Vein endothelial cell (primary cell): ENCODE measurements at places on chromosomes 1 and 21. TPM values are rescaled to one million over a fixed set of nuclear protein-coding genes. Genes with fewer than 3 reads are reported as not detected.

PBX1 gene
- 10.0 and 12.1 TPM in 2 replicates for total RNA-seq

FAM151A gene
- total RNA-seq, result not detected in 2 replicates

UQCRHL gene
- total RNA-seq, result 1.6 and 1.8 TPM in 2 replicates

WDR64 gene
- total RNA-seq, result not detected in 2 replicates

CDKN2C gene
- total RNA-seq, result 8.8 and 9.3 TPM in 2 replicates

CR2 gene
- not detected in 2 replicates for total RNA-seq

RIMS3 gene
- under 0.01 and 0.19 TPM in 2 replicates for total RNA-seq

TSPAN1 gene
- total RNA-seq, result not detected in 2 replicates

SASS6 gene
- 2.0 and 5.2 TPM in 2 replicates for total RNA-seq

OR2T2 gene
- total RNA-seq, result not detected in 2 replicates

TEX38 gene
- not detected in 2 replicates for total RNA-seq

PRAMEF18 gene
- not detected in 2 replicates for total RNA-seq

CD101 gene
- total RNA-seq, result 0.10 and 0.65 TPM in 2 replicates

SHE gene
- 66.0 and 81.9 TPM in 2 replicates for total RNA-seq

ST6GALNAC5 gene
- 0.98 TPM in 1 of 2 replicates, not detected in the other for total RNA-seq

SLC6A17 gene
- total RNA-seq, result under 0.01 and 0.76 TPM in 2 replicates

NUAK2 gene
- total RNA-seq, result 3.1 and 3.3 TPM in 2 replicates

HUNK gene
- total RNA-seq, result under 0.01 and 0.10 TPM in 2 replicates

PPFIA4 gene
- under 0.01 and 0.65 TPM in 2 replicates for total RNA-seq

CSRP1 gene
- 349 and 445 TPM in 2 replicates for total RNA-seq

UTS2 gene
- total RNA-seq, result not detected in 2 replicates

FMO3 gene
- total RNA-seq, result not detected in 2 replicates

CAPN8 gene
- not detected in 2 replicates for total RNA-seq

FOXE3 gene
- not detected in 2 replicates for total RNA-seq

PIK3R3 gene
- total RNA-seq, result 11.8 and 14.9 TPM in 2 replicates

ATG4C gene
- total RNA-seq, result 4.2 TPM in 2 replicates

TTC39A gene
- 1.2 and 2.3 TPM in 2 replicates for total RNA-seq

PRAMEF25 gene
- total RNA-seq, result not detected in 2 replicates

HSD3B1 gene
- total RNA-seq, result not detected in 2 replicates

RXRG gene
- total RNA-seq, result not detected in 2 replicates

DIO1 gene
- total RNA-seq, result not detected in 2 replicates

A3GALT2 gene
- total RNA-seq, result not detected in 2 replicates

CHI3L2 gene
- not detected in 2 replicates for total RNA-seq

PIGR gene
- total RNA-seq, result not detected in 2 replicates

TMPRSS2 gene
- total RNA-seq, result not detected in 2 replicates

OLFML3 gene
- total RNA-seq, result 3.7 and 4.6 TPM in 2 replicates

EPS15 gene
- total RNA-seq, result 56.8 and 74.5 TPM in 2 replicates

FCGR3A gene
- under 0.01 TPM in 1 of 2 replicates, not detected in the other for total RNA-seq

FYB2 gene
- total RNA-seq, result not detected in 2 replicates

ZNF683 gene
- total RNA-seq, result not detected in 2 replicates

CHODL gene
- 0.10 TPM in 1 of 2 replicates, not detected in the other for total RNA-seq

SDC3 gene
- 23.8 and 41.2 TPM in 2 replicates for total RNA-seq

SPRR2A gene
- not detected in 2 replicates for total RNA-seq

GBP2 gene
- total RNA-seq, result 52.9 and 66.5 TPM in 2 replicates

LMX1A gene
- total RNA-seq, result not detected in 2 replicates

CRNN gene
- total RNA-seq, result not detected in 2 replicates

MATN1 gene
- under 0.01 TPM in 1 of 2 replicates, not detected in the other for total RNA-seq

LAMC2 gene
- 2.3 and 2.8 TPM in 2 replicates for total RNA-seq

MFAP2 gene
- total RNA-seq, result 26.2 and 54.5 TPM in 2 replicates
